ENCODE measurements at places on chromosomes 7 and 10. TPM values are rescaled to one million over a fixed set of nuclear protein-coding genes. Genes with fewer than 3 reads are reported as not detected.

- no peak overlapping the region for H3K4me3 ChIP-seq
- no peaks in the 10 kb centered on the region for H3K27me3 ChIP-seq
Measured at GRCh38 chr7:133139801-133140200, 57.9 kb upstream of the CHCHD3 start.

DNA sequence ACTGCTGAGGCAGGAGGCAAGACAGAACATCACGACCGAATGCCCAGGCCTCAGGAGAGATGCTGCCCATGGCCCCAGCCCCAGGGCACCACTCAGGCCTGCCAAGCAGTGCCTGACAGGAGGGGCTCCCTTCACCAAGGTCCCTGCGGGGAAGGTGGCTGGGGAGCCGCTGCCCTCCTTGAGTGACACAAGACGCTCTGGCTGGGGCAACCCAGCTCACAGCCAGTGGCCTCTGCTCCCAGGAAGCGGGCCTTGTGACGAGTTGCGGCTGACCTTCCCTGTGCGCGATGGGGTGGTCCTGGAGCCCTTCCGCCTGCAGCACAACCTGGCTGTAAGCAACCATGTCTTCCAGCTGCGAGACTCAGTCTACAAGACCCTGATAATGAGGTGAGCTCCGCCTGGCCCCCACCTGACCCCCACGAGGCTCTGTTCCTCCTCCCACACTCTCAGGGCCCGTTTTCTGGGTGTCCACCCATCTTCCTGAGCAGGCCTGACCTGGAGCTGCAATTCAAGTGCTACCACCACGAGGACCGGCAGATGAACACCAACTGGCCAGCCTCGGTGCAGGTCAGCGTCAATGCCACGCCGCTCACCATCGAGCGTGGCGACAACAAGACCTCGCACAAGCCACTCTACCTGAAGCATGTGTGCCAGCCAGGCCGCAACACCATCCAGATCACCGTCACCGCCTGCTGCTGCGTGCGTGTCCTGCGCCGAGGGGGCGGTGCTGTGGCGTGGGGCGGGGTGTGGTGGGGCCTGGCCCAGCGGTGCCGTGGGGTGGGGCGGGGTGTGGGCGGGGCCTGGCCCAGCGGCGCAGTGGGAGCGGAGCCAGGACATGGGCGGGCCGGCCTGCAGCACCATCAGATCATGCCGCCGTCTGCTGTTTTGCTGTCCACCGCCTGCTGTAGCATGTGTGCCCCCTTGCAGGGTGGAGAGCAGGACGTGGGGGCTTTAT, 12.8 kb downstream of the ZMIZ2 start:
- no peak overlapping the region for H3K4me3 ChIP-seq
- no peaks in the 10 kb centered on the region for H3K27me3 ChIP-seq
- peaks cover 21% of the 10 kb centered on the region for H3K4me1 ChIP-seq
- H3K36me3 ChIP-seq = peaks cover 94% of the 10 kb centered on the region
- H3K27ac ChIP-seq = peak overlapping the region; percentile 75

GRCh38 chr7:110766864-110767263, 324.1 kb upstream of the LRRN3 start:
- H3K4me1 ChIP-seq = no peaks in the 10 kb centered on the region
- no peak overlapping the region for H3K4me3 ChIP-seq
- no peaks in the 10 kb centered on the region for H3K36me3 ChIP-seq
- no peaks in the 10 kb centered on the region for H3K27me3 ChIP-seq
- no peak overlapping the region for H3K27ac ChIP-seq
- DNase-seq = no peak

DNA sequence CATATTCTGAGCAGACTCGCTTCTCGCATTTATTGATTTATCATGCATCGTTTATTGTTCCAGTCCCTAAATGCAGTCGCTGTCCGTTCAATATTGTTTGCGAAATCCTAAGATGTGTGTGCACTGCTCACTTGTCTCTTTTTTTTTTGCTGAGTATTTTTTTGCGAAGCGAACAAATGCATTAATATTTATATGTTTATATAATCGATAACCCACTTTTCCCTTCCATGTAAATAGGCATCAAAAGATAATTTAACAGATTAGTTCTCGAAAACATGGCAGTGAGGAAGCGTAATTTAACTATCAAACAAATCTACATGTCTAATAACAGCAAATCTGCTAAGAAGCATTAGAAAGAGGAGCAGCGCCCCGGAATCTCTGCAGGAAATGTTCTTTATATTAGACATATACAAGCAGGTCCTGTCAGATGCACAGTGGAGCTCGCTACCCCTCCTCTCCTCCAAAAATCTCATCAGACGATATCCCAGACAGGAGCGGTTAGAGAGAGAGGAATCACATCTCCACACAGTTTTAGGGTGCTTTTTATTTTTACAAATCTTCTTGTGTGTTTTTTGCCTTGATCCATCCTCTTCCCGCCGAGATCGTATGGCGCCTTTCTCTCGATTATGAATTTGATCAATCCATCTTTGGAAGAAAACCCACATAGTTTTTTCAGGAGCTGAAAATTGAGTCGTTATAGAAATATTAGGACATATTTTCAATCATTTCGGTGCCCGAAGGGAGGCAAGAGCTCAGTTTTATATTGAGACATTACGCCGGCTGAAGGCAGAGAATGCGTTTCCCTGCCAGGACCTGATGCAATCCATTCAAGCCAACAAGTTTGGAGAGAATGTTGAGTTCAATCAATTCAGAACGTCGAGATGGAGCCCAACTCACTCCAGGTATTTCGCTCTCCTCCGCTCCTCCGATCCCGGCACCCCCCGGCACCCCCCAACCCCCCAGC, at the start of gene ARID5B:
Gene ARID5B (plus strand): TSS at position 871 of the 964 bp plus-strand sequence. CDS start 11 bp downstream, at position 882.
- H3K4me3 ChIP-seq = peak within 1 kb of the TSS; percentile 70
- H3K4me1 ChIP-seq = peaks cover 40% of the 10 kb centered on the region
- no peak for DNase-seq
- H3K36me3 ChIP-seq = no peaks in the 10 kb centered on the region

The CHAT gene
- total RNA-seq = not detected

DNA sequence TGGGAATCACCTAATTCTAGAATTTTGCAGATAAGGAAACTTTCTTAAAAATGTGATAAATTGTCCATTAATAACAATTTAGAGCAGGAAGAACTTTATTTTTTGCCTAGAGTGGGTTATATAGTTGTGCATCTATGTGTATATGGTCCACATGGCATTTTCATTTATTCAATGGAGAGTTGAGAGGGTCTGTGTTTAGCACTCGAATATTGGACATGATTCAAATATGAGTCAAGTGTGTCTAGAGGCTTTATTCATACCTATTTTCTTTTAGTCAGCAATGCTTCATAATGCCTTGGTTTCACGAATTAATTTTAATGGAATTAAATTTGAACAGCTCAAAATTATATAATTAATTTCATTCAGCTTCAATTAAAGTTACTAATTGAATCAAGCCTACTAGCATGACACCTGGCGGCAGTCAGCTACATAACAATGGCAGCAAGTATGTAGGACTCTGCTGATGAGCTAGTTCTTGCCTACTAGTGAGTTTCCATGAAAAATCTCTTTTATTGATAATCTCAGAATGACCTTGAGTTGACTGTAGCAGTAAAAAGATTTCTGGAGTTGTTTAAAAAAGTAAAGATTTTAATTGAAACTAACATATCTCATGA, 17.7 kb downstream of the MDFIC start:
- peaks cover 37% of the 10 kb centered on the region for H3K4me1 ChIP-seq
- no peak overlapping the region for H3K4me3 ChIP-seq
- H3K27me3 ChIP-seq = no peaks in the 10 kb centered on the region

DNA sequence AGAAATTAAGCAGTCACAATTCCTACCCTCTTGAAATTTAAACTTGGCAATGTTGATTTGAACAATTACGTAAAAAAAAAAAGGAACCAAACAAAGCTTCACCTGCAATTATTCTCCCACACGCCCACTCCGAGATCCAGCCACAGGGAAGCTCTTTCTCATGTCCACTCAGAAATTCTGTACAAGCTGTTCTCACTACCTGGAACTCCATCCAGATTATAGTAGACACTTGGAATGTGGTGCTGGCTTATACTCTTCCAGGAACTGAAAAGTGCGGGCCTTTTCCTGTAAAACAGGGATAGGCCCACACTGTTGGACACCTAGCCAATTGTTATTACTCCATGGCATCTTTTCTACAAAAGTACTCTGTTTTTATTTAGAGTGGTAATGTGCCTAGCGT, 20.3 kb upstream of the TOMM7 start:
- no peaks in the 10 kb centered on the region for H3K27me3 ChIP-seq
- peak overlapping the region; percentile 22 for H3K27ac ChIP-seq
- DNase-seq = peak; percentile 73
- H3K36me3 ChIP-seq = no peaks in the 10 kb centered on the region

GRCh38 chr10:124403548-124403947, 15.2 kb downstream of the OAT start:
- no peaks in the 10 kb centered on the region for H3K27me3 ChIP-seq
- no peak overlapping the region for H3K4me3 ChIP-seq
- H3K36me3 ChIP-seq = peaks cover 60% of the 10 kb centered on the region
- DNase-seq = no peak

DNA sequence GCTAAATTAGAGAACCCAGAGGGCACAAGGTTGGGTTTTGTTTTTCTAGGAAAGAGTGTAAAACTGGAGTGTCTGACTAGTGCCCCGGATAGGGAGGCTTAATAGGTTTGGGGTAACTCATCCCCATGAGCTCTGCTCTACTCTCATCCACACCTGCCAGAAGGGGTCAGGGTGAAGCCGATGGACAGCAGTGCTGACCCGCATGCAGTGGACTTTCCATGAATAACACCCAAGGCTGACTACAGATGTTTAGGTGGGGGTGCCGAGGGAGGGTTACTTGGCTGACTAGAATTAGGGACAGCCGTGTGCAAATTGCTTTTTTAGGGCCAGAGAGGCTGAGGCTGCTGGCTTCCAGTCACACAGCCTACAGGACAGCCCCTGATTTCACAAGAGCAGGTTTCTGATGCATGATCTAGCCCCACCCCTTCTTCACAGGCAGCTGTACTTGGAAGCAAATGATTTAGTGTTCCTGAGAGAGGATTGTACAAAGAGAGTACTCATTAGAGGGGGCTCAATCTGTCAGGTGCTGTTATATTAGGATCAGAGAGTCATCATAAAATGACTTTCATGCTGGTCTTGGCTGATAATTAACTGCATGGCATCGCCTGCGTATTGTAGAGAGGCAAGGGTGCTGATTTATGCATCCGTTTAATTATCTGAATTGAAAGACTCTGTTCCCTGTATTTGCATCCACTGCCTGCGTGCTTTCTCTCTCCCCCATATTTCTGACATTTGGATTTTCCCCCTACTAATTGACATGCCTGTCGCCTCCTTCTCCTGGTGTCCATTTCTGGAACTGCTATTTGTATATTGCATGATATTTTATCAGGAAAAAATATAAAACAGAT, 9.5 kb downstream of the INHBA start:
- no peak for DNase-seq
- peaks cover 28% of the 10 kb centered on the region for H3K4me1 ChIP-seq
- no peak overlapping the region for H3K4me3 ChIP-seq
- H3K36me3 ChIP-seq = peaks cover 6% of the 10 kb centered on the region
- H3K27me3 ChIP-seq = no peaks in the 10 kb centered on the region

GRCh38 chr10:99412099-99412498, 18.3 kb downstream of the GOT1 start:
- DNase-seq = no peak
- no peak overlapping the region for H3K4me3 ChIP-seq
- H3K4me1 ChIP-seq = no peaks in the 10 kb centered on the region
- no peaks in the 10 kb centered on the region for H3K27me3 ChIP-seq

DNA sequence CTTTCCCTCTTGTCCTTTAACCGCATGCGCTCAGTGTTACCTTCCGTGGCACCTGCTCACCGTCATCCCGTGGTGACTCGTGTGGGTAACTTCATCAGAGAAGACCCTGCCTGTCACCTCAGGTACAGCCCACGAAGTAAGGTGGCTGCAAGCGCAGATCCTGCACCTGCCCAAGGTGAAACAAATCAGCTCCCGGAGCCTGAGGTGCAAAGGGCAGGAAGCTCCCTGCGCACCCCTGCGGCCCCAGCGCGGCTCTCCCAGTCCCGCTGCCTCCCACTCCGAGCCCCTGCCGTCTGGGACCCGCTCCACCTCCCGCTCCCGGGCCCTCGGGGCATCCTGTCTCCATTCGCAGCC, 110.9 kb upstream of the LANCL2 start:
- no peak overlapping the region for H3K27ac ChIP-seq
- peaks cover 10% of the 10 kb centered on the region for H3K4me1 ChIP-seq
- no peak for DNase-seq

GRCh38 chr7:123601530-123601929, at the start of gene ASB15:
ASB15 (plus strand) TSS chr7:123601821; CDS start chr7:123614503, 12,682 bp downstream.
- no peaks in the 10 kb centered on the region for H3K4me1 ChIP-seq
- no peak within 1 kb of the TSS for H3K4me3 ChIP-seq
- H3K27me3 ChIP-seq = no peaks in the 10 kb centered on the region
- H3K36me3 ChIP-seq = no peaks in the 10 kb centered on the region
- no peak for DNase-seq
- no peak within 1 kb of the TSS for H3K27ac ChIP-seq

DNA sequence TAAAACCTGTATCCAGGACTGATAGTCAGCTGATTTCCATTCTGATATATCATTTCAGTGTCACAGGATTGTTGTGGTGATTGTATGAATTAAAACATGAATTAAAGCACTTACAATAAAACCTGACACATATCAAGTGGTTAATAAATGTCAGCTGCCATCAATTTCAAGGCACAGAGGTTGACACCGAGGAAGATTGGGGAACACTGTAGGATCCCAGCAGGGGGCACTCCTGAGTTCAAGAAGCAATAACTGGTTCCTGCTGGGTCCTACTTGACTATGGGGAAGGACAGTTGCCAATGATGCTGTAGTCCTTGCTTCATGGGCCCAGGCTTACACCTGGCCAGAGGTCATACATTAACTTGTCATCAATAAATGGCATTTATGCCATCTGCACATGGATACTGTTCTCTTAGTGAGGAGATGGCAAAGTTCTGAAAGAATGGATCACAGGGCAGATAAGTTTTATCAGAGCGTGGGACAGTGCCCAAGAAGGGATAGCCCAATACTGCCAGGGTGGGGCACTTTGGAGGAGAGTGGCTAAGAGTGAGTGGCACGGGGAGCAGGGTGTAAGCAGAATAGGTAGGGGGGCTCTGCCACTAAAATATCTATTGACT, 24.1 kb downstream of the FZD1 start:
- H3K4me3 ChIP-seq = no peak overlapping the region
- H3K4me1 ChIP-seq = peaks cover 7% of the 10 kb centered on the region
- DNase-seq = no peak
- no peaks in the 10 kb centered on the region for H3K27me3 ChIP-seq
- H3K36me3 ChIP-seq = no peaks in the 10 kb centered on the region

- no peak overlapping the region for H3K27ac ChIP-seq
- peaks cover 13% of the 10 kb centered on the region for H3K36me3 ChIP-seq
- no peak overlapping the region for H3K4me3 ChIP-seq
- H3K4me1 ChIP-seq = peaks cover 41% of the 10 kb centered on the region
Measured at GRCh38 chr7:101164071-101164840, 1.1 kb downstream of the VGF start.
